ENCODE measurements at places on chromosomes 6 and 20. TPM values are rescaled to one million over a fixed set of nuclear protein-coding genes. Genes with fewer than 3 reads are reported as not detected.

- DNase-seq = no peak
- H3K4me1 ChIP-seq = no peaks in the 10 kb centered on the region
- H3K4me3 ChIP-seq = no peak overlapping the region
- H3K36me3 ChIP-seq = no peaks in the 10 kb centered on the region
- H3K27ac ChIP-seq = no peak overlapping the region
Measured at GRCh38 chr6:52310932-52311331, 26.4 kb upstream of the MCM3 start.

- H3K4me3 ChIP-seq = peak overlapping the region; percentile 35
- H3K27me3 ChIP-seq = no peaks in the 10 kb centered on the region
- no peak overlapping the region for H3K27ac ChIP-seq
- DNase-seq = peak; percentile 58
Measured at GRCh38 chr20:45111799-45112471, 3.0 kb downstream of the WFDC5 start.

DNA sequence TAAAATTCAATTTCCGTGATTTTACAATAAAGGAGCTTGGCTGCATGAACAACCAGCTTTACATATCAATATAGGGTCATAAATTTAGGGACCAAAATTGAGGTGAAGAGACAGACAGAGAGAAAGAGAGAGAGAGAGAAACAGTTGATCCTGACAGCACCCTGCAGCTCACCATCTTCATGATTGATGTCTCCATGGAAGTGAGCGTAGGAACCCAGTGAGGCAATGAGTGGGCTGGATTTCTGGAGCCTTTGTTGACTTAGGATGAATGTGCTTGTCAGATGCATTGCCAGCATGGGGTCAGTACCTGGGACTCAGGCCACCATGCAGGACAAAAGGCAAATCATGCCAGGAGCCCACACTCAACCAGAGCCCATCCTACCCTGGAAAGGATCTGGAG lies 165.1 kb upstream of the SYNDIG1 start:
- DNase-seq = no peak
- no peaks in the 10 kb centered on the region for H3K27me3 ChIP-seq
- H3K4me1 ChIP-seq = no peaks in the 10 kb centered on the region
- no peaks in the 10 kb centered on the region for H3K36me3 ChIP-seq
- no peak overlapping the region for H3K4me3 ChIP-seq
- no peak overlapping the region for H3K27ac ChIP-seq

PRICKLE4 gene
- total RNA-seq = 0.70 TPM

WFDC10B gene
- total RNA-seq = not detected

- H3K27me3 ChIP-seq = no peaks in the 10 kb centered on the region
- peaks cover 3% of the 10 kb centered on the region for H3K4me1 ChIP-seq
- no peaks in the 10 kb centered on the region for H3K36me3 ChIP-seq
Measured at GRCh38 chr6:122077603-122078002, 321.8 kb upstream of the HSF2 start.
